ENCODE measurements at places on chromosomes 3 and 15. TPM values are rescaled to one million over a fixed set of nuclear protein-coding genes. Genes with fewer than 3 reads are reported as not detected.

Gene ACAA1
- total RNA-seq = 99.7 TPM

Gene DAZL
- total RNA-seq = not detected

DNA sequence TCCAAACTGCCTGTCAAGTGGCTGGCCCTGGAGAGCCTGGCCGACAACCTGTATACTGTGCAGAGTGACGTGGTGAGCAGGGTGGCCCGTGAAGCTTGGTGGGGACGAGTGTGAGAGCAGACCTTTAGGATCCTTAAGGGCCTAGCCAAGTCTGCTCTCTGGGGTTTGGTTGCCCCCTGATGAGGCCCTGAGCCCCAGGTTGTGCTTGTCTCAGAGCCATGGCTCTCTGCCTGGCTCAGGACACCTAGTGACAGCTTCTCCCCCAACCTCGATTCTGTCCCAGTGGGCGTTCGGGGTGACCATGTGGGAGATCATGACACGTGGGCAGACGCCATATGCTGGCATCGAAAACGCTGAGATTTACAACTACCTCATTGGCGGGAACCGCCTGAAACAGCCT, 14.4 kb downstream of the TYRO3 start:
- H3K27ac ChIP-seq = no peak overlapping the region
- no peak overlapping the region for H3K4me3 ChIP-seq
- no peaks in the 10 kb centered on the region for H3K36me3 ChIP-seq
- no peaks in the 10 kb centered on the region for H3K4me1 ChIP-seq
- peaks cover 3% of the 10 kb centered on the region for H3K27me3 ChIP-seq

DNA sequence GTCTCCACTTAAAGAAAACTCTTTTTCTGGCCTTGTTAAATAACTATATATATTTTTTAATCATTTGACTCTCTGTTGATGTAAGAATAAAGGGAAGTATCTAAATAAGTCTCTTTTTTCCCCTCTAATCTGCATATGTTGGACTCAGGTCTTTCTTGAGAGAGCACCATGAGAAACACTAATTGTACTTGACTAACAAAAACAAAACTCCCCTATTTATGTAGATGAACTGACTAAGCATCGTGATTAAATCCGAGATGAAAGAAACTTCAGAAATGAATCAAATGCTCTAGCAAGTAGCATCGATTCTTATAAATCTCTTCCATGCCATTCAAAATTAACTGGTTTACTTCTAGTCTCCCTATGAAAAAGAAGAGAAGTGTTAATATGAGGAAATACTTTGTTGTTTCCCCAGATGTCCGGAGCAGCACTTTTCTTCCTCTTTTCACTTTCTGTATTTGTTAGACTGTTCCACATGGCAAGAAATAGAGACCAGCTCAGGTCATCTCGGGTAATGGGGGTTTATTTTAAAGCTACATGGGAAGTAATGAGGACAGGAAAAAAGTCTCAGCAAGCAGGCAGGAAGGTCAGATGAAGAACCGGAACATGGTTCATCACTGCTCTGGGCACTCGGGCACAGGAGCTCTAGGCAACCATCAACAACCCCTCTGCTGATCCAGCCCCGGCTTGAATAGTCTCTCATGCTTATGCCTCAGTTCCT, 288.3 kb downstream of the CNTN6 start:
- H3K27ac ChIP-seq = no peak overlapping the region
- H3K36me3 ChIP-seq = no peaks in the 10 kb centered on the region
- no peaks in the 10 kb centered on the region for H3K27me3 ChIP-seq
- no peak overlapping the region for H3K4me3 ChIP-seq

Gene GPR171
- total RNA-seq = 124 TPM

Gene HDGFL3
- 76.8 TPM for total RNA-seq

Gene CP
- not detected for total RNA-seq

Gene DVL3
- 31.2 TPM for total RNA-seq

DNA sequence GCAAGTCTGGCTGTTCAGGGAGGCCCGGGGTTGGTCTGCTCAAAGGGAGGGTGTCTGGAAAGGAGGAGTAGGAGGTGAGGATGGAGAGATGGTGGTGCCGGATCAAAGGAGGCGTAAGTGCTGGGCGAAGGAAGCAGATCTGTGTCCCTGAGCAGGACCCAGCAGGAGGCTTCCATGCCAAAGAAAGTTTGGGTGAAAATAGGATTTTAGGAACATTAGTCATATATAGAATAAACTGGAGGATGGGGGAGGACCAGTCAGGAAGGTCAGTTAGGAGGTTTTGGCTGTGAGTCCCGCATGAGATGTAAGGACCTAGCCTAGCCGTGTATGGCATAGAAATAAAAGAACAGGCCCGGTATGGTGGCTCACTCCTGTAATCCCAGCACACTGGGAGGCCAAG, 28.6 kb upstream of the VPS8 start:
- H3K4me3 ChIP-seq = no peak overlapping the region
- peaks cover 10% of the 10 kb centered on the region for H3K27me3 ChIP-seq
- peaks cover 34% of the 10 kb centered on the region for H3K4me1 ChIP-seq
- no peak overlapping the region for H3K27ac ChIP-seq
- no peaks in the 10 kb centered on the region for H3K36me3 ChIP-seq
- no peak for DNase-seq

DNA sequence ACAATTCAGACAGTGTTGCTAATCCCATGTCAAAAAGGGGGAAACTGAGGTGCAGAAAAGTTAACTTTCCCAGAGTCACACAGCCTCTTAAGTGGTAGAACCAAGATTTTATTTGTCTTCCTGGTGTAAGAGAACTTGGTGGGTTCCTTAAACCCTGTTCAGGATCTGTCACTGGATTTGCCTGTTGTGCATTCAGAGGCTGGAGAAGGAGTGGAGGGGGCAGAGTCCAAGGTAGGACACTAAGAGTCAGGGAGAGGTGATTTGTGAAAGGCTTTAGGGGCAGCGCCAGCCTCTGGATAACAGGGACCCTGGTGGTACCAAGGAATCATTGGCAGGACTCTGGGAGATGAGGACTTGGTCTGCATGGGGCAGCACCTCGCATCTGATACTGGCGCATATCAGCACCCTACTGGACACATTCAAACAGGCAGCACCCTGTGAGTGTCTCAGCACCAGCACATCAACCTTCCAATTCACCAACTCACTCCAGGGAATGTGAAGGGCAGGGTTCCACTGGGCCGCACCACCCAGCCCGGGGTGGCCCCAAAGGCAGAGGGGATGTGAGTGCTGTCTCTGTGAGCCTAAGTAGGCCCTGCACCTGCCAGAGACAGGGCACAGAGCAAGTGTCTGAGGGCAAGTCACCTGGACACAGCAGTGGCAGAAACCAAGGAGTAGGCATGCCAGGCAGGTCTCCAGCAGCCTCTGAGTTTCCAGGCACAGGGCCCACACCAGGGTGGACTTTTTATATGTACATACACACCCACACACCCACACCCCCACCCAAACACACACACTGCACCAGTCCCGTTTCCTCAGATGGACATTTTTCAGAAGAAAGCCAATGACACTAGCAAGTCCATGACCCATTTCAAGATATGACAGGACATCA, 71.6 kb downstream of the LIPC start:
- peaks cover 3% of the 10 kb centered on the region for H3K36me3 ChIP-seq
- H3K27ac ChIP-seq = no peak overlapping the region

- no peaks in the 10 kb centered on the region for H3K4me1 ChIP-seq
- no peaks in the 10 kb centered on the region for H3K36me3 ChIP-seq
- no peaks in the 10 kb centered on the region for H3K27me3 ChIP-seq
- H3K27ac ChIP-seq = no peak overlapping the region
- no peak overlapping the region for H3K4me3 ChIP-seq
Measured at GRCh38 chr3:166275024-166275390, 437.8 kb upstream of the BCHE start.

- no peaks in the 10 kb centered on the region for H3K36me3 ChIP-seq
- peaks cover 2% of the 10 kb centered on the region for H3K4me1 ChIP-seq
- H3K4me3 ChIP-seq = no peak overlapping the region
- H3K27ac ChIP-seq = no peak overlapping the region
- DNase-seq = no peak
Measured at GRCh38 chr3:169931747-169932520, 20.6 kb downstream of the SAMD7 start.

GRCh38 chr3:128322030-128323022, 144.4 kb downstream of the DNAJB8 start:
- H3K36me3 ChIP-seq = no peaks in the 10 kb centered on the region
- peaks cover 22% of the 10 kb centered on the region for H3K4me1 ChIP-seq
- H3K27ac ChIP-seq = no peak overlapping the region
- no peak overlapping the region for H3K4me3 ChIP-seq
- no peaks in the 10 kb centered on the region for H3K27me3 ChIP-seq

- DNase-seq = no peak
- peaks cover 11% of the 10 kb centered on the region for H3K4me1 ChIP-seq
- H3K27ac ChIP-seq = no peak overlapping the region
- no peaks in the 10 kb centered on the region for H3K36me3 ChIP-seq
- no peaks in the 10 kb centered on the region for H3K27me3 ChIP-seq
Measured at GRCh38 chr3:128362026-128362965, 104.4 kb downstream of the DNAJB8 start.

- no peaks in the 10 kb centered on the region for H3K36me3 ChIP-seq
- no peak overlapping the region for H3K27ac ChIP-seq
- DNase-seq = no peak
- no peak overlapping the region for H3K4me3 ChIP-seq
- H3K4me1 ChIP-seq = peaks cover 26% of the 10 kb centered on the region
Measured at GRCh38 chr3:15319575-15319974, 12.8 kb downstream of the SH3BP5 start.

GRCh38 chr15:29687204-29687815, 135.0 kb downstream of the TJP1 start:
- DNase-seq = no peak
- H3K4me3 ChIP-seq = no peak overlapping the region
- H3K36me3 ChIP-seq = no peaks in the 10 kb centered on the region
- no peak overlapping the region for H3K27ac ChIP-seq
- H3K27me3 ChIP-seq = no peaks in the 10 kb centered on the region
- H3K4me1 ChIP-seq = no peaks in the 10 kb centered on the region

Gene GPR176
- total RNA-seq = not detected

DNA sequence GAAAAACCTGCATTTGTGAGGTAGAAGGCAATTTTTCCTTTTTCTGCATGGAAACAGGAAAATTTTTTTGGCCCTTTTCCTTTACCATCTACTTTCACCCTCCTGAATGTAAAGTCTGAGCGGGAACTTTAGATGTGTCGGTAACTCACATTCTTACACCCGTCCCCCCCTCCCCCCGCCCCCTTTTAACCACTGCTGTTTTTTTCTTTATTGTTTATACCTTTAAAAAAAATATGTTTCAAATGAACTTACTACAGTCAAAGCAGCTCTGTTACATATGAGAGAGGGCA, 487 bp upstream of the HES1 start:
- H3K27me3 ChIP-seq = peaks cover 77% of the 10 kb centered on the region
- peaks cover 58% of the 10 kb centered on the region for H3K4me1 ChIP-seq
- no peak overlapping the region for H3K27ac ChIP-seq
- no peak overlapping the region for H3K4me3 ChIP-seq

GRCh38 chr3:127112796-127113570, 79.9 kb upstream of the PRR23E start:
- no peak overlapping the region for H3K27ac ChIP-seq
- no peaks in the 10 kb centered on the region for H3K36me3 ChIP-seq
- no peaks in the 10 kb centered on the region for H3K4me1 ChIP-seq

GRCh38 chr15:73232776-73233175, 136.0 kb downstream of the HCN4 start:
- H3K27ac ChIP-seq = no peak overlapping the region
- H3K27me3 ChIP-seq = peaks cover 14% of the 10 kb centered on the region
- no peak for DNase-seq

DNA sequence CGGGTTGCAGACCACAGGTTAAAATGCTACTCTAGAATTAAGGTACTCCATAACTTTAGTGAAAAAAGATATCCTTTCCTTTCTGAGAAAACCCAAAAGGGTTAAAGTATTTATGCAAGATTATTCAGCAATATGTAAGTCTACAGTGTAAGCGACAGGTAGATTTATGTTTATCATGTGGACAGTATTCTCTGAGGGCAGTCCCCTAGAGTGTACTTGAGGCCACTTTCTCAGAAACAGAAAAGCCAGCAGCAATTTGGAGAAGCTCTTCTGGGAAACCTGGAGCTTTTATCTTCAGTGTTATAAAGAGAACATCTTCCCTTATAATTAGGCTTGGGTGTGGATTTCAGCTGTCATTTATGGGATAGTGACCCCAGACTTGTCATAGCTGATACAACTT, 8.9 kb downstream of the ST3GAL6 start:
- H3K4me3 ChIP-seq = no peak overlapping the region
- peaks cover 10% of the 10 kb centered on the region for H3K4me1 ChIP-seq
- H3K36me3 ChIP-seq = no peaks in the 10 kb centered on the region
- H3K27ac ChIP-seq = no peak overlapping the region
- peaks cover 12% of the 10 kb centered on the region for H3K27me3 ChIP-seq

Gene P2RY14
- total RNA-seq = 0.63 TPM

Gene PDHB
- 48.9 TPM for total RNA-seq

DNA sequence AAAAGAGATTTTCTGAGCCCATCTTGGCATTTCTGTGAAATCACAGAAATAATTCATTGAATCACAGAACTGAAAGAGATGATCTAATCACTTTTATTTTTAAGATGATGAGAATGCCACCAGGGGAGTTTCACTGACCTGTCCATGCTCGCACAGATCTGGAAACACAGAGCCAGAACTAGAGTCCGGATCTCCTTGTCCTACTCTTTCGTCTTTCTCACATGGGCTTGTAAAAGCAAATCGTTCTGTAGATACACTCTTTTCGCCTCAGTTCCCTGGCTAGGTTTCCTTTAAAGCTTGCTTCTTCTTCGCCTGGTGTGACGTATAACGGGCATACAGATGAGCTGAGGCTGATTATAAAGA, 122.5 kb upstream of the SPRED1 start:
- no peak overlapping the region for H3K4me3 ChIP-seq
- H3K27me3 ChIP-seq = peaks cover 33% of the 10 kb centered on the region
- H3K4me1 ChIP-seq = peaks cover 9% of the 10 kb centered on the region
- no peaks in the 10 kb centered on the region for H3K36me3 ChIP-seq
- no peak for DNase-seq

GRCh38 chr3:18853269-18853668, 295.0 kb upstream of the KCNH8 start:
- no peak overlapping the region for H3K27ac ChIP-seq
- no peaks in the 10 kb centered on the region for H3K36me3 ChIP-seq
- no peaks in the 10 kb centered on the region for H3K27me3 ChIP-seq
- no peak overlapping the region for H3K4me3 ChIP-seq
- no peak for DNase-seq

DNA sequence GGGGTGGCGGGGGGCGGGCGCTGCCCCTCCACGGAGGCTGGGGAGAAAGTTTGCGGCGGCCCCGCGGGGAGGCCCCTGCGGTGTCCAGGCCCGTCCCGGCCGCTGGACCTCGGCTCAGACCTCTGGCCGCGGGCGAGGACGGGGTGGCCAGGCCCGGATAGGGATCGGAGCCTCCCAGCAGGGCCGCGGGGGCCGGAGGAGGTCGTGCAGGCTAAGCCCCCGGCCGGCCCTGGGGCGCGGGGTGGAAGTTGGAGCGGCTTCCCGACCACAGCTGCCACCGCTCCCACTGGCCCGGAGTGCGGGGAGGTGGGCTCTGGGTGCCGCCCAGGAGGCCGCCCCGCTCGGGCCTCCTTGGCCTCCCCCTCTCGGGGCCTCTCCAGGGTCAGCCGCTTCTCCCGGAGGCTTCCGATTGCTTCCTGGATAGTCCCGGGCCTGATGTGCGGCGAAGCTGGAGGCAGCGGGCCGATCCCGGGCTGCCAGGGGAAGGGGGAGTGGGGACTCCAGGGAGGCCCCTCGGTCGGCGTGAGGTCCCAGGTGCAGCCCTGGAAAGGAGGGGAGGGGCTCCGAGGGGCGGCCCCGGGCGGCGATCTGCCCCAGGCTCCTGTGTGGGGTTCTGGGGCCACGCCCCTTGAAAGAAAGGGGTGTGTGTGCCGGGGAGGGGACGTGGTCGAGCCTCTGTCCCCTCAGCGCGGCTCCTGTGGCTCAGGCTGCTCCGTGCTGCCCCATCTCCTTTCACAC, 907 bp downstream of the PLXNA1 start:
- DNase-seq = peak; percentile 37
- no peak overlapping the region for H3K27ac ChIP-seq
- peaks cover 5% of the 10 kb centered on the region for H3K27me3 ChIP-seq
- peaks cover 20% of the 10 kb centered on the region for H3K4me1 ChIP-seq
